ENCODE measurements at places on chromosomes 2 and 18.
A peak's percentile ranks its signal among the peaks of the same experiment; 100 is the strongest.

GRCh38 chr2:85314884-85315242 lies 12.9 kb downstream of the TGOLN2 start:
- no peak for DNase-seq

- no peak for DNase-seq
Measured at GRCh38 chr2:223469270-223470046, 132.7 kb downstream of the SCG2 start.

- peak; percentile 75 for DNase-seq
Measured at GRCh38 chr2:64359892-64360657, 93.9 kb upstream of the LGALSL start.

DNA sequence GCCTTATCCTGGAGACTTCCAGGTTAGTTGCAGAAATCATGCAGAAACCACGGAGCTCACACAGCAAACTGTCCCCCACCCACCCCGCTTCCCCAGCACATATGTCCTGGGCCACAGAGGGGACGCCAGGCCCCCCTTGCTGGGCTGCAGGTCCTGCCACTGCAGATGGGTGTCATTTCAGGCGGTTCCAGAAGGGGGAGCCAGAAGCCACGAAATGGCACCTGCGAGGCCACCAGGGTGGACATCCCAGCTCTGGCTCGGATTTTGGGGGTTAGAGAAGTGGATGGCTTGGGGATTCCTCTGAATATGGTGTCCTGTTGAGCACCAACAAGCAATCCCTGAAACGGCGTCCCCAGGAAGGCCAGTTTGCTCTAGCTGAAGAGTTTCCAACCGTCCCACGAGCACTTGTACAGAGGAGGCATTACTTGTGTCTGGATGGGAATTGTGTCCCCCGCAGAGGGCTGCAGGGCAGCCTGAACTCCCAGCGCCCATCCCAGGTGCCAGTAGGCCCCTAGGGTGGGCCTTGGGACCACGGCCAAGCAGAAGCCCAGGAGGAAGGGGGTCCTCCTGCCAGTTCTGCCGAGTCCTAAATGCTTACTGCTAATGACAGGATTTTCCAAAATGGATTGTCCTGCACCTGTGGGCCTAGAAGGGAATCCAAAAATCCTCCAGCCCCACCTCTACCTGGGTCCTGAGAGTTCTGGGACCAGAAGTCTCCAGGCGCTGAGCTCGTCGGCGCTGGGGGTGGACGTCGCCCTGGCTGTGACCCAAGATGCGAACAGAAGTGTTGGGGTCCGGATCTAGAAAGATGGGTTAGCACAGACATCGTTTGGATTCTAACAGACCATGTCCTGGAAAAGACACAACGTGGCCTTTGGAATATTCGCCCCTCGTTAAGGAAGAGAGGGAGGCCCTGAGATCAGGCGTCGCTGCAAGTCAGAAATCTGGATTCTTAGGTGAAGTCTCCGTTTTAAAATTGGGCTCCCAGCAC lies 14.6 kb upstream of the NFATC1 start:
- DNase-seq: peak; percentile 82

GRCh38 chr2:763766-764525 lies 86.7 kb upstream of the TMEM18 start:
- DNase-seq: no peak

GRCh38 chr2:241820625-241821384 lies 11.8 kb downstream of the NEU4 start:
- no peak for DNase-seq

GRCh38 chr18:24989760-24990593 lies 362.0 kb downstream of the ZNF521 start:
- no peak for DNase-seq

DNA sequence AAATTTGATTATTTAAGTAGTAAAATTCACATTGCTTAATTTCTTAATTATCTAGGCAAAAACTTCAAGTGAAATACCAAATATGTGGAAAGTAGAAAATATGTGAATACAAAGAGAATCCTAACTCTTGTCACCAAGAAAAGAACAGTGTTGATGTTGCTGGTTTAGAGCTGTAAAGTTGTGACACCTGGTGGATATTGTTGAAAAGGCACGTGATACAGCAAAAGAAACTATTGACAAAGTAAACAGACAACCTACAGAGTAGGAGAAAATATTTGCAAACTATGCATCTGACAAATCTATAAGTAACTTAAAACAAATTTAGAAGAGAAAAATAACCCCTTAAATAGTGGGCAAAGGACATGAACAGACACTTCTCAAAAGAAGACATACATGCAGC lies 25.6 kb upstream of the ZC3H15 start:
- DNase-seq: no peak

DNA sequence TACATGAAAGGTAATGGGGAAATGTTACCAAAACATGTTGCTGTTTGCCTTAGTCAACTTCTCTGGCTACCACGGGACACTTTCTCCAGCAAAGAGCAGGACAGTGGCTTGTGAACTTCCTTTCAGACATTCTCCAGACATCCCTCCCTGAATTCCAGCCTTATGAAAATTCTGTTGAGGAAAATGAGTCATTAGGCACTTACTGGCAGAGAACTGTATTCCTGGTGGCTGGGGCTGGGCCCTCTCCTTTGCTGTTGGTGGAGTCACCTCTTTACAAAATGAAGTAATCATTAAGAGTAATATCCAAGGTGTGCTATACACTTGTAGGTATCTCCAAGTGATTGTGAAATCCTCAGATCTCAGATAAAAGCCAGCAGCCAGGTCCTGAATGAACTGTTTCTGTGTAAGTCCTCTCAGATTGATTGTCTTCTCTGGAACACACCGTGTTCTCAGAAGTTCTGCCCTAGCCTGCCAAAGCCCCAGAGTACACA lies 1.3 kb upstream of the FAP start:
- DNase-seq: peak; percentile 34

GRCh38 chr2:44267796-44268648 lies 7.3 kb upstream of the SLC3A1 start:
- no peak for DNase-seq

- no peak for DNase-seq
Measured at GRCh38 chr2:138276339-138276738, 225.2 kb upstream of the SPOPL start.

GRCh38 chr18:56083097-56083521 lies 495.1 kb upstream of the TCF4 start:
- peak; percentile 94 for DNase-seq

DNA sequence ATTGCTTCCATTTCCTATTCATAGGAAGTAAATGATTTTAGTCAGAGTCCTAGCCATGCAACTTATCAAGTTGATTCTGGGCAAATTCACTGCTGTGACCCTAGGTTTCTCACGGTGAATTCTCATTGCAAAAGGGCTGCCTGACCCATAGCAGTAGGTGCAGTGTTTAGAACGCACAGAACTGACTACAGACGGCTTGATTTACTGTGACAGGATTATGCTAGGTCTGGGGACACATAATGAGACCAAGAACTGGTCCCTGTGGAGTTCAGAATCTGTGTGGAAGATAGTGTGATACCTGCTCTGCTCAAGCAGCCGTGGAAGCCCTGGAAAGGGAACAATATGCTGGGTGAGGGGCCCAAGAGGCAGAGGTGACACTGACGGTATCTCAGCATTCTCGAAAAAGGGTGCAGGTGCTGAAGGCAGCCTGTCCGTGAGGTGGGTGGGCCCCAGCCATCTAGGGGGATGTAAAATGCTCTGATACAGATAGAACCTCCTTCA lies 46.4 kb downstream of the ABCG8 start:
- no peak for DNase-seq

DNA sequence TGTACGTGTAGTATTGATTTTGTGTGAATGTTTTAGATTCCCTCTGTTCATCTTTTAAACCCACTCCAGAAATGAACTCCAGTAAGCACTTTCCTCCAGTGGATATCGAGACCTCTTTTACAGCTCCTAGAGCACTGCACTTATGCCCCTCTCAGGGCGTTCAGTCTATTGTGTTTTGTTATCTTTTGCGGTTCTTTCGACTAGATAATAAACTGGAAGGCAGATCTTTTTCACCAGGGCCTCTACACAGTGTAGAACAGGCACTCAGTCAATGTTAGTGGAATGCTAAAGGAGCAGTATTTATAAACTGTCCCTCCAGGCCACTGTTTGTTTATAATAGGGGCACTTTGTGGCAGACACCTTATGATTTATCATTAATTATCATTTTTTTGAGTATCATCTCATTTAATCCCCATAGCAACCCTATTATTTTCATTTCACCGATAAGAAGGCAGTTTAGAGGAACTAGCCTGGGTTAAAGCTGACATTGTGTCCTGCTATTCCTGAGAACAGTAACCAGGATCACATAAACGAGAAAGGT lies 742 bp upstream of the SOS1 start:
- no peak for DNase-seq

- no peak for DNase-seq
Measured at GRCh38 chr2:238165288-238165921, 6.6 kb downstream of the ERFE start.

DNA sequence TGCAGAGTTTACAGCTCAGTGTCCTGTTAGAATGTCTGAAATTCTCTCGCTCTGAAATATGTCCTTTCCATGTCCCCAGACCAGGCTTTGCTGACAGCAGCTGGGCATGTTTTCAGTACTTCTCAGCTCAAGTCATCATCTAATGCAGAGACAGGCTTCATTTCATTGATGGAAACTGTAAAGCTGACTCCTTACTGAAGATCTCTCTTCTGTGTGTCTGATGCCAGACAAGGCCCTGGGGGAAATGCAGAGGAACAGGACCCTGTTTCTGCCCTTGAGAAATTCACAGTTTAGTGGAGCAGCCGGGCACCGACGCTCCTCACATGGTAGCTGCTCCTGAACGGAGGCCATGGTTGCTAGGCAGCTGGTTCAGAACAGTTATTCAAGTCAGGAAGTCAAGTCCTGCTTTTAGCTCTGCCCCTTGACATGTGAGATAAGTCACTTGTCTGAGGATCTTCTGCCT lies 24.6 kb upstream of the FZD7 start:
- DNase-seq: peak; percentile 67

GRCh38 chr2:173150087-173150486 lies 74.4 kb downstream of the MAP3K20 start:
- no peak for DNase-seq

GRCh38 chr2:104598636-104599035 lies 255.3 kb upstream of the POU3F3 start:
- DNase-seq: no peak

- DNase-seq: no peak
Measured at GRCh38 chr2:226334981-226335720, 464.5 kb downstream of the IRS1 start.

DNA sequence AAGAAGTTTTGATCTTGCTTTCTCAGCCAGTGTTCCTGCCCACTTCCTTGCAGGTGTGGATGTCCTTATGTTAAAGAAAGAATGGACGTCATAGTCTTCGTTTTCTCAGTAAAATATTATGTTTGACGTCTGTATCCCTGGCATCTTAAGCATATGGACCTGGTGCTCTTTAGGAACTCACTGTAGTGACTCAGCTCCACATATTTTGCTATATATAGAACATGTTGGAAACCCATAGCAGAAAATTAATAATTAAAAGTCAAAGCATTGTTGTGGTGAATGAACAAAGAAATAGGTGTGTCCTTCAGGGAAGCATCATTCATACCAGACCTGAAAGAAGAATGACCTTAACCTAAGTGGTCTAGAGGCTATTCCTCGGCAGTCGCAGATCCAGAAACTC lies 196.1 kb downstream of the MCFD2 start:
- no peak for DNase-seq

DNA sequence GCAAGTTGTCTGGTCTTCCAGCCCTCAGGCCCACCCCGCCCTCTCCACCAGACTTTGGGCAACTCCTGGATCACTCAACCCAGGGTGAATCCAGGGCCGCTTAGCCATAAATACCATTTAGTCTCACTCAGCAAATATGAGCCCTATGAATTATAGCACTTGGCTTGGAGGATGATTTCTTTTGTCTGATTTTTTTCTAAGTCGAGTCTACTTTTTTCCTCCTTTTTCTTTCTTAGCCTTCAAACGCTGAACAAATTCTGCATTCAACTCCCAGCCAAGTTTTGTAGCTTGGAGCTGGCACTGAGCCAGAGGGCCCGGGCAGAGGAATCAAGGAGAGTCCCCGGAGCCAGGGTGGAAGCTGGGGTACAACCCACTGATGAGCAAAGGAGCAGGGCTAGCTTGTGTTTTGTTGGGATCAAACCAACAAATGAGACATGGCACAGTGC lies 48.7 kb downstream of the SERTAD2 start:
- peak; percentile 72 for DNase-seq

DNA sequence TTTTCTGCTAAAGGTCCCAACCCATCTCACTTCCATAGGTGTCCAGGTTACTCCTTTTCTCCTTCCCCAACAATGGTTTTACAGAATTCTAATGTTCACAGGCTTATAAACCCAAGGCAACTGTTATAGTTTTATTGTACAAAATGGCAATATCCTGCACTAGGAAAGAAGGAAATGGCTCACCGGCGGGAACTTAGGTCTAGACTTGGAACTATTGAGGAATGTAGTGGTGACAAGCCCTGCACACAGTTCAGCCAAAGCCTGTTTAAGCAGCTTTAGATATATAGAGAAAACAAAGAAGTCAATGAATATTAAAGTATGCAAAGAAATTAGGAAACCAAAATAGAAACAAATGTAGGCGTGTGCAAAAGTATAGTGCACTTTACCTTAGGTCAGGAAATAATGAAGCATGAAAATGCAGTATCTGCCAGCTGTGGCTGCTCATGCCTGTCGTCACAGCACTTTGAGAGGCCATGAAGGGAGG lies 22.7 kb upstream of the KCNG3 start:
- no peak for DNase-seq

GRCh38 chr18:58694720-58695468 lies 23.6 kb downstream of the MALT1 start:
- DNase-seq: no peak

DNA sequence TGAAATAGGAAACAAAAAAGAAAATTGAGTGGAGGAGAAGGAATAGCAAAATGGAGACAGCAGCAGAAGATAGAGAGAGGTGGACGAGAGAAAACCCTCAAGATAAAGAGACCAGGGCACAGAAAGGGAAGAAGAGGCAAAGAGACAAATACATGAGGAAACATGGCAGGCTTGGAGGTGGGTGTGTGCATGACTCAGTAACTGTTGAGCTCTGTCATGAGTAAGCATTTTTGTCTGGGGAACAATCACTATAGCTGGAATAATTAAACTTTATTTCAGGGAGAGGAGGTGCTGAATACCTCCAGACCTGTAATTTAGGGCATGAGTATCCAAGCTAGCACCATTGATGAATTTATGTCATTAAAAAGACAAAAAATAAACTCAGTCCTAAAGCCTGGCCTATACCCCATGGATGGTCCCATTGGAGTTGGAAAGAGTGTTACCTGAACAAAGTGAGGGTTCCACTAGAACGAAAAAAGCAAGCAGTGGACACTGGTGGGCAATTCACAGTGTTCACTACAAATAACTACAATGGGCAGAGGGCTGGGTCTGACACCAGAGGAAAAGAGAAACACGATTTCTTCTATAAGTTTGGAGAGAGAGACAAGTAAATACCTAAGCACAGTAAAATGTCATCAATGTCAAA lies 145.5 kb downstream of the ADCYAP1 start:
- no peak for DNase-seq
